ENCODE measurements at places on chromosomes 7 and 10.

- DNase-seq = no peak
These were observed 558 bp downstream of the ARHGAP22 start for GRCh38 chr10:48604039-48604990.

DNA sequence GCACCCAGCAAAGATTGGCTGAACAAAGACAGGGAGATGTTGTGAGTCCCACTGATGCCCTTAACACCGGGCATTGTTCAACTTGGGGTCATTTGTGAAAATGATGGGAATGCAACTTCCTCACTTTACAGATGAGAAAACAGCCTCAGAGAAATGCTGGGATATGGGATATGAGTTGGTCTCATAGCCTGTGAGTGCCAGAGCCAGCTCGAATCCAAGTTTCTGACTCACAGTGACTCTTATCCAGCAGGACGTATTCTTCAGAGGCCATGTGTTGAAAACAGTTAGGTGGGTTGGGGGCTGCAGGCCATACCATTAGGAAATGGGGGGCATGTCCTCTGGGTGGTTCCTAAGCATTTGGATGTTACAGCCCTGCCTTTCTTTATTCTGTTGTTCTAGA lies 45.2 kb downstream of the KIAA1217 start:
- peak; percentile 71 for DNase-seq

DNA sequence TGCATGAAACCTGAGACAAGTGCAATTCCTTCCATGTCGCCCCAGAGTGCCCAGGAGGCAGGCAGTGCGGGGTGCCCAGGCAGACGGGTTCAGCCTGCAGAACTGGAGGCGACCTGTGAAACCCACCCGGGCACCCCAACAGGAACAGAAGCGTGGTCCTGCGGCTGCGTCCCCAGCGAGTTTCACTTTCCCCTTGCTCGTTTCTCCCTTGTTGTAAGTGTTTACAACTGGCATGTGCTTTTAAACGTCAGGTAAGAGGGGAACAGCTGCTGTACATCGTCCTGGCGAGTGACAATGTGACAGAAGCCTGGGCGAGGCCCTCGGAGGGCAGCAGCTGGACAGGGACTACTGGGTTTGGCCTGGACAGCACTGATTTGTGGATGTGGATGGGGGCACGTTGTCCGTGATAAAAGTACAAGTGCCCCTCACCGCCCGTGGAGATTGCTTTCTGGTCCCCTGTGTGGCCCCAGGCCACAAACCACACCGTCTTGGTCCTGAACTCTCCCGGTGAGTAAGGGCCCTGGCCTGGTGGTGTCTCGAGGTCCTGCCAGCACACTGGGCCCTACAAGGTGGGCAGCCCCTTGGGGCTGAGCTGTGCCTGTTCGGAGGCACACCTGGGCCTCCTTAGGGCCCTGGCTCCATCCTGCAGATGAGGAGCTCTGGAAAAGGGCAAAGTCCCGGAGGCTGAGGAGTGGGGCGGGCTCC lies 4.0 kb downstream of the VENTX start:
- no peak for DNase-seq

DNA sequence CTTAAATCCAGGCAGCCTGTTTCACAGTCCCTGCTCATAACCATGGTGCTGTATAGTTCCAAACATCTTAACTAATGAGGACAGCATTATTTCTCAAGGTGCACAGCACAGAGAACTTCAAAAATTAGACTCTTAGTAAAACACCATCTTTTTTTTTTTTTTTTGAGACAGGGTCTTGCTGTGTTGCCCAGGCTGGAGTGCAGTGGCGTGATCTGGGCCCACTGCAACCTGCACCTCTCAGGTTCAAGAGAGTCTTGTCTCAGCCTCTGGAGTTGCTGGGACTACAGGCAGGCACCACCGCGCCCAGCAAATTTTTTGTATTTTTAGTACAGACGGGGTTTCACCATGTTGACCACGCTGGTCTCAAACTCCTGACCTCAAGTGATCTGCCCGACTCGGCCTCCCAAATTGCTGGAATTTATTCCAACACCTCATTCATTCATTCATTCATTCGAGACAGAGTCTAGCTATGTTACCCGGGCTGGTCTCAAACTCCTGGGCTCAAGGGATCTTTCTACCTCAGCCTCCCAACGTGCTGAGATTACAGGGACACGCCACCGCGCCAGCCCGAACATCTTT lies 507 bp upstream of the TMEM254 start:
- no peak for DNase-seq

GRCh38 chr7:1632506-1632905 lies 37.6 kb upstream of the ELFN1 start:
- no peak for DNase-seq

GRCh38 chr10:3654980-3655379 lies 130.0 kb downstream of the KLF6 start:
- no peak for DNase-seq

DNA sequence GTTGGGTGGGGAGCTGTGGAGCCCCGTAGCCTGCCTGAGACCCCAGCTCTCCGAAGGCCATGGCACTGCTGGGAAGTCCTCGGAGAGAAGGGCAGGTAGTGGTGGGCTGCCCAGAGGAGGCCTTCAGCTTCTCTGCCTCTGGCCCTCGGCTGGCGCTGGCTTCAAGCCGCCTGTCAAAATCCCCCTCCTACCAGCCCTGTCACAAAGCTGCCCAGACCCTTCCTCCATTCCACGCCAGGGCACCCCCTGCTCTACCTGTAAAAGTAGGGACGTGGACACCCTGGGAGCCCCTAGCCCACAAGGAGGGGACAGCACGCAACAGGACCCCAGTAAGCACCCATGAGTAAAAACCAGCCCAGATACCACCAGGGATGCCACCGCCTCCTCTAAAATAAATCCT lies 31.6 kb downstream of the MAD1L1 start:
- DNase-seq = no peak

GRCh38 chr7:94883616-94884015 lies 23.8 kb upstream of the PPP1R9A start:
- no peak for DNase-seq

GRCh38 chr10:101189461-101190401 lies 39.5 kb downstream of the LBX1 start:
- DNase-seq = no peak

- no peak for DNase-seq
These were observed 934.4 kb upstream of the LRRN3 start for GRCh38 chr7:110156511-110156910.

GRCh38 chr7:123994449-123994848 lies 38.4 kb downstream of the TMEM229A start:
- DNase-seq = no peak

- no peak for DNase-seq
These were observed 775 bp upstream of the ABHD11 start for GRCh38 chr7:73739387-73739767.

GRCh38 chr10:103599211-103599610 lies 105.7 kb downstream of the NEURL1 start:
- no peak for DNase-seq

DNA sequence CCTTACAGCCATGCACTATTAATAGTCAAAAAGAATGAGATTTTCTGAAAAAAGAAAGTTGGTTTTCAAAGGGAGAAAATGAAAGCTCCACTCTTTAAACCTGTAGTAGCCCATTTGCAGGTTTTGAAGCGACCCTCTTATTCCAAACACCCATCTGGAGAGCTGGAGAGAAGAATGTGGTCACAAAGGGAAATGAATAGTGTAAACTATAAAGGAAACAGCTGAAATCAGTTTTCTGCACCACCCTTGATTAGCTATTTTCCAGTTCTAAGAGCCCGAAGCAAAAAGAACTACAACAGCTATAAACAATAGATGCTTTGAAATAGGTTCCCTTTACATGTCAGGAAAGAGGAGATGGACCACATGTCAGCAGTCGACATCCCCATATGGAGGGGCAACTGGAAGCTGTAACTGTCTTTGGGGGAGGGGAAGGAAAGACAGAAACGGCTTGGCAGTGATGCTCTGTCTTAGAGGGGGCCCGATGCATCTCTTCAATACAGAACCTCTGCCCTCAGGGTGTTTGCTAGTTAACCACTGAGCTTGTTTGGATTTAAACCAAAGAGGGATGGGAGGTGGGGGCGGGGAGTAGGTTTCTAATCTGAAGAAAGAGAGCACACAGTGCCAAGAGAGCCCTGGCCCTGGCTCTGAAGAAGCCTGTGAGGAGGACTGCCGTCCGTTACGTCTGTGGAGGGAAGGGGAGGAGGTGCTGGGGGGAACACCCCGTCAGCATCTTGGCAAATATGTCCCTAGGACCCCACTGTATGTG lies 55.3 kb downstream of the CPVL start:
- DNase-seq = no peak

GRCh38 chr7:19869979-19870378 lies 96.6 kb upstream of the TMEM196 start:
- DNase-seq = no peak

- peak; percentile 83 for DNase-seq
These were observed 14.1 kb downstream of the CRYGN start for GRCh38 chr7:151425670-151426440.

GRCh38 chr7:113918946-113919345 lies at the start of gene PPP1R3A:
TSS of gene PPP1R3A (minus strand) at chr7:113919009. CDS start at chr7:113918996, 13 bp downstream.
- no peak for DNase-seq

GRCh38 chr10:13001041-13001886 lies at the start of gene CCDC3:
TSS of gene CCDC3 (minus strand) at chr10:13001713. CDS start at chr10:13001570, 143 bp downstream.
- DNase-seq = no peak

DNA sequence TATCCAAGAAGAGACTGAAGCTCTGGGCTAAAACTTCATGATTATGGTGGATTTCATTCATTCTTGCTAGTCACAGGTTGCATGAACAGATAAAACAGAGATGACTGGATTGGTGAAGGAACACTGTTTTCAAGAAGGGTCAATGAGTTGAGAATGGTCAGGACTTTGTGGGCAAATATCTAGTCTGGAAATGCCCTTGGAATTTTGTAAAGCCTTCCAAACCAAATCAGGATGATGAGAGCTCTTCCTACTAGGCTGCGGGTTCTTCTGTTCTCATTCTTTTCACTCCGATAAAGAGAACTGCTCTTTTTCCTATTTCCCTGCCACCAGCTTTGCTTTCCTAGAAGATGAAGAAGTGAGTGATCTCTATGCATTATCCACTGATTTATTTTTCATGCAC lies 171.4 kb downstream of the ARID5B start:
- no peak for DNase-seq

DNA sequence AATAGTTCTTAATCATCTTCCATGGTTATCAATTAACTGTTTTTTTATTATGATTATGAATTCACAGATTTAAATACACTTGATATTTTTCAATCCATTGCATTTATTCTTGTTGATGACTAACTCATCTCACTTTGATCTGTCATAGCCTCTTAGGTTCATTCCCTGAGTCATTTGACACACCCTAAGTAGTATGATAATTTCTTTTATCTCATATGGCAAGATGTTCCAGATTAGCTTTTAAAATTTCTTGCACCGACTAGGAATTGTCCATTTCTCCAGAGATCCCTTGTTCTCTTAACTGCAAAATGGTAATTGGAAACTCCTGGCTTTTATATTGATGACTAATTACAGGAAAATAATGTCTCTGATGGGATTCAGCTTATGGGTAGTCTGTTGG lies 87.6 kb upstream of the CCDC6 start:
- DNase-seq = no peak

DNA sequence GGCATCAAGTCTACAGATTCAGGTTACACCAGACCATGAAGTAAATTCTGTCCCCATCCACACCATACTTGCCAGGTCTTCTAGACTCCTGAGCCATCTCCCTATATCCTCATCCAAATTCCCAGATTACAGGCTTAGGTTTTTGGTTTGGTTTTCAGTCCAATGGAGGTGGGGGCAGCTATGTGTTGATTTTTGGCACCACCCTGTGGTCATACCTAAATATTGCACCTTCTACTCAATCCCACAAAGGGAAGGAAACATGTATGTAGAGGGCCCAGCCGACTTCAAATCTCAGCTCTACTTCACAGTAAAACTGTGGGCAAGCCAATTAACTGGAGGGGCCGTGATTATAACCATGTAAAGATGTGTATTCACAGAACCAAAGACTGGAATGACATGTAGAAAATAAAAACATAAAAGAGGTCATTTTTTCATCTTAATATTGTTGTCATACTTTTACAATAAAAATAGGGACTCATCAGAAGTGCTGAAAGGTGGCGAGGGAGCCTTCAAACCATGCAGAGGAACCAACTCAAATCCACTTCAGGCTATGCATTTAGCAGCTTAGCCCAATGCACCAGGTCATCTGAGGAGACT lies 19.8 kb downstream of the ERCC6 start:
- peak; percentile 75 for DNase-seq

DNA sequence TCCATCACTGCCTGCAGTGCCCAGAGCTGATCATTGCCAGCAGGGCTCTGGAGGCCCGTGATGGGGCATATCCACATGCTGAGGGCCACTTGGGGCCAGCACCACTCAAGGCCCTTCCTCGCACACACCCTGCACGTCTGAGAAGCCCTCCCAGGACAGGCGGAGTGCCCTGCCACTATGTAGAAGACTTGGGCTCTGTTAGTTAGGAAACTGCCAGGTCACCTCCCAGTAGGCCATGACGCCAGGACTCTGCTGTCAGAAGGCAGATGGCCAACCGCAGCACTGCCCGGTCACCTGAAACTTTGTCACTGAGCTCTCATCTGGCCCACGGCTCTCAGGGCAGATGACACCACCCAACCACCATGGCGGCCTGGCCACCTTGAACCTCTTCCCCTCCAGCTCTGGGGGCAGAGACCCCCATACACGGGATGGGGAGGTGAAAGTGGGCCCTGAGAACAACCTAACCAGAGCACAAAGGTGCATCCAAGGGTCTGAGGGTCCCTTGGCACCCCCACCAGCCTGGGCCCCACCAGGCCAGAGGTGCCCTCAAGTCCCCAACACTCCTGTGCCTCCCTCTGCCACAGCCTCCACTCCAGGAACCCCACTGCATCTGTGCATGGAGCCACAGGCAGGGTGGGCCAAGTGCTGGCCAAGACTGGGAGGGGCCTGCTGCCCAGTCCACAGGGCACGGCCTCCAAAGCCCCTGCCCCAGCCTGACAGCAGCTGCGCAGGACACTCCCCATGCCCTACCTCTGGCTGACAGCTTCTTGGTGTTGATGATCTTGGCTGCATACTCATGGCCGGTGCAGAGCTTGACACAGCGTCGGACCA lies 41.8 kb downstream of the CAMK2B start:
- no peak for DNase-seq

- DNase-seq = no peak
These were observed 117.2 kb downstream of the PTPN20 start for GRCh38 chr10:47028466-47028865.

GRCh38 chr7:150463461-150463860 lies 13.0 kb downstream of the GIMAP8 start:
- DNase-seq = no peak

- DNase-seq = no peak
These were observed 33.1 kb downstream of the RAB18 start for GRCh38 chr10:27537166-27537565.

DNA sequence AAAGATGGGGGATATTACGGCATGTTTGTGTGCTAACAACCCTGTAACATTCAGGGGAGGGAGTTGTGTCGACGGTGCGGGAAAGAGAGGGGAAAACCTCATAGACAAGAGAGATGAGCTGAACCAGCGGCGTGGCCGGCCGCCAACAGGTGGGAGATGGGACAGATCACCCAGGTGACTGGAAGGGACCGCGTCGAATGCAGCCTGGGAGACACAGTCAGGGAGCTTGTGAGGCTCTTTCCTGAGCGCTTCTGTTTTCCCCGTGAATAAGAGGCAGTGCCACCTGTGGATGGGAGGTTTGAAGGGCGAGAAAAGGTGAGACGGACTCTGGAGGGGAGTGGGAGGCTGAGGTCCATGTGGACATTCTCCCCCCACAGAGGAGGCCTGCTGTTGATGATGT lies 9.9 kb upstream of the PRKAG2 start:
- no peak for DNase-seq

Data from fibroblast of the aortic adventitia (primary cell).